ENCODE measurements at places on chromosomes 4 and X.

DNA sequence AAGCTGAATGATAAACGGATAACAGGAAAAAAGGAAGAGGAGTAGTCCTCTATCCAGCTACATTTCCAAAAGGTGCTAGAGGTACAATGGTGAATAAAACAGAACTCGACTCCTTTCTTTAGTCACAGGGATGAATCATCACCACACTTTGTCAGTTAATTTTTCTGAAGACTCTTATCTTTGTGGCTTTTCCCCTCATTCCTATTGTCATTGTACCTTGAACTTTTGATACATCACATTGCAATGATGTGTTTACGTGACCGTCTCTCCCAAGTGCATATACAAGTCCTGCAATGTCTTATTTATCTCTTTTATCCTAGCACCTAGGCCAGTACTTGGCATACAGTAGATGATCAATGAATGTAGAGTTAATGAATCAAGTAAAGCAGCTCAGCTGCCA, 134.7 kb downstream of the LHFPL1 start:
- H3K4me1 ChIP-seq = no peaks in the 10 kb centered on the region
- H3K4me3 ChIP-seq = no peak overlapping the region
- H3K27ac ChIP-seq = no peak overlapping the region
- H3K36me3 ChIP-seq = no peaks in the 10 kb centered on the region
- no peaks in the 10 kb centered on the region for H3K27me3 ChIP-seq
- no peak for DNase-seq

DNA sequence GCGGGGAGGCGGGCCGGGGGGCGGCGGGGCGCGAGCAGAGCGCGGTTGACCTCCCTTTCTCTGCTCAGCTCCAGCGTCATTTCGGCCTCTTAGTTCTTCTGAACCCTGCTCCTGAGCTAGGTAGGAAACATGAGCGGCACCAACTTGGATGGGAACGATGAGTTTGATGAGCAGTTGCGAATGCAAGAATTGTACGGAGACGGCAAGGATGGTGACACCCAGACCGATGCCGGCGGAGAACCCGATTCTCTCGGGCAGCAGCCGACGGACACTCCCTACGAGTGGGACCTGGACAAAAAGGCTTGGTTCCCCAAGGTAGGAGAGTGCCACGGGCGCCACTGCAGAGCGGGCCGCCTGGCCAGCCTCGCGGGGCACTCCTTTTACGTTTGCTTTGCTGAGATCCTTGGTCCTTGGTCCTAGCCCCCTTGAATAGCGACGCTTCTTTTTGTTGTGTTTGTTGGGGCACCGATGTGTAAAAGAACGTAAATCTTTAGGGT, at the start of gene HTATSF1:
Gene HTATSF1, plus strand, starts transcription at position 37 of the 497 bp plus-strand sequence. Its CDS starts 93 bp downstream, at position 130.
- H3K36me3 ChIP-seq = no peaks in the 10 kb centered on the region
- H3K4me1 ChIP-seq = no peaks in the 10 kb centered on the region
- no peak for DNase-seq
- H3K27ac ChIP-seq = no peak within 1 kb of the TSS
- peak within 1 kb of the TSS; percentile 74 for H3K4me3 ChIP-seq
- H3K27me3 ChIP-seq = no peaks in the 10 kb centered on the region

GRCh38 chrX:21974011-21974385, 33.5 kb downstream of the SMS start:
- no peak overlapping the region for H3K4me3 ChIP-seq
- no peak overlapping the region for H3K27ac ChIP-seq
- no peaks in the 10 kb centered on the region for H3K27me3 ChIP-seq
- H3K36me3 ChIP-seq = no peaks in the 10 kb centered on the region

- DNase-seq = no peak
- no peak overlapping the region for H3K27ac ChIP-seq
- no peaks in the 10 kb centered on the region for H3K27me3 ChIP-seq
- H3K4me1 ChIP-seq = no peaks in the 10 kb centered on the region
Observed at GRCh38 chrX:100650841-100651240, 6.8 kb downstream of the SRPX2 start.

- no peaks in the 10 kb centered on the region for H3K4me1 ChIP-seq
- H3K4me3 ChIP-seq = no peak overlapping the region
- no peak overlapping the region for H3K27ac ChIP-seq
- no peak for DNase-seq
- no peaks in the 10 kb centered on the region for H3K36me3 ChIP-seq
Observed at GRCh38 chr4:83146841-83147240, 32.3 kb upstream of the PLAC8 start.
